ENCODE measurements at places on chromosomes 16 and 17.

DNA sequence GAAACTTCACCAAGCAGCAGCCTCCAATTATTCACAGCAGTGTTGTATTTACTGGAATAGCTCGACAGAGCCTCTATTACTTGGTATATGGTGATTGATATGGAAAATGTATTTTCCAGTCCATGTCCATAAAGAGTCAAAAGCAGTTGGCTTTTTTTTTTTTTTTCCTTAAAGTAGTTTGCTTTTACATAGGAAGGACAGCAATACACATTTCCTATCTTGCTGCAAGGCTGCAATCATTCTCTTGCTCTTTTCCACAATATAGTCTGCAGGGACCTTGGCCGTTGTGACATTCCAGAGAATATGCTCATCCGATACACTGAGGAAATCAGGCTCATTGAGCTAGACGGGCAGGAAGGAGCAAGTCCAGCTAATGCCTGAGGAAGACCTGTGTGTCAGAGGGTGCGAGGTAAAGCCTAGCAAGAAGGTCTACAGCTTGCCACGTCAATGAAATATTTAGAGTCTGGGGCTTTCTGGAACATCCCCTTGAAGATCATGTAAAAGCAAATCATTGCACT, 131.1 kb downstream of the ENGASE start:
- no peak for DNase-seq

- no peak for DNase-seq
These were observed 36.7 kb downstream of the SEC14L5 start for GRCh38 chr16:4994719-4995434.

DNA sequence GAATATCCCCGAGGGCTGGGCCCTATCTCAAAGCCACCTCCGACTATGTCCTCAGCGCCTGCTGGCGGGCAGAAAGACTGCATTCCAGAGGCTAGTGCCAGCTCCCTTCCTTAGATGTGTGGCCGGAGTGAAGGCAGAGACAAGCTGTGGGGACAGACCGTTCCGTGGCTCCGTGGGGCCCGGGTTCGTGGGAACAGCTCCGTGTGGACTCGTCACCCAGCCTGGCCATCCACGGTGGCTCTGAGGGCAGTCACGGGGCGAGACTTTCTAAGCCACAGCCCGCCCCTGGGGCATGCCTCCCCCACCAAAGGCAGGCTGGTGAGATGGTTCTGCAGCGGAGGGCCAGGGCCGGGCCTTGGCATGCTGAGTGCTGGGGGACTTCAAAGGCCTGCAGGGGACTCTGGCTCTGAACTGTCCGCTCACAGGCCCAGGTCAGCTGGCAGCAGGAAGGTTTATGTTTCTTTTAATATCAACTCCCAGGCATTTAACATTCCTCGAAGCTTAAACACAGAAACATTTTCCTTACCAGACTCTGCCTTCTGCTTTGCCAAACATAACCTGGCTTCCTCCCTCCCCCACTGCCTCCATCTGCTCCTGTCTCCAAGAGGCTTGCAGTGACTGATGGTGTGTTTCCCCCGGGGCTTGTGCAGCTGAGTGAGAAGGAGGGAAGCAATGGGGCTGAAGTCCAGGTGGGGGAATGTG, 50.4 kb downstream of the TIMM22 start:
- DNase-seq, result no peak

GRCh38 chr16:29306943-29307597, 99.4 kb downstream of the NPIPB11 start:
- DNase-seq, result no peak
